ENCODE measurements at places on chromosomes 6 and 20.

DNA sequence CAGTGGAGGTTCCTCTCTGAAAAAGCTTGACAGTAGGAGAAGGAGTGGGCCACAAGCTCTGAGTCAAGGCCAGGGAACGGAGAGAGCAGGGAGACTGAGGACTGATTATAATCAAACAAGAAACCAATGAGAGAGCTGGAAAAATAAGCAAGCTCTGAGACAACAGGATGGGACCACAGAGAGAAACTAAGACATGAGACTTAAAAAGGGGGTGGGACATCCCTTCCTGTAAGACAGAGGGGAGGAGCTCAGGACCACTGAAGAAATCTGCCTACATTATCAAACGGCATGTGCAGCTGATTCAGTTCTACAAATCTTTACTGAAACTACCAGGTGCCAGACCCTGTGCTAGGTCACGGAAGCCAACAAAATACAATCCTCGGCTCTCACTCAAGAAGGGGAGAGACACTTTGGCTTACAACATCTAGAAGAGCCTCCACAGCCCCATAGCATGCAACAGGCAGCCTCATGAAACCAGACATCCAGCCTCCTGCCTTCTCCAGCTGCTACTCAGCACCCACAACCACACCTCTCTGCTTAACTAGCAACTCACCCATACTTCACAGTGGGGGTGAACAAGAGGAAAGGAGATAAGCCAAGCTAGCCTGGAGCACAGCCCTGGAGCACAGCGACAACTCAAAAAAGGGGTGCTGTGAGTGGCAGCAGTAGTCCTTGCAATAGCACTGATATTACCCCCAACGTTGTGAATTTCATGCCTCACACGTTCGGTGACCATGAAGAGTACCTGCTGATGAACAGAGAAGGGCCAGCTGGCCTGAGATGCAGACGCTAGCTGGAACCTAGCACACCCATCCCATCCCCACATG is 39.1 kb upstream of the ANKRD60 start:
- no peak for DNase-seq

DNA sequence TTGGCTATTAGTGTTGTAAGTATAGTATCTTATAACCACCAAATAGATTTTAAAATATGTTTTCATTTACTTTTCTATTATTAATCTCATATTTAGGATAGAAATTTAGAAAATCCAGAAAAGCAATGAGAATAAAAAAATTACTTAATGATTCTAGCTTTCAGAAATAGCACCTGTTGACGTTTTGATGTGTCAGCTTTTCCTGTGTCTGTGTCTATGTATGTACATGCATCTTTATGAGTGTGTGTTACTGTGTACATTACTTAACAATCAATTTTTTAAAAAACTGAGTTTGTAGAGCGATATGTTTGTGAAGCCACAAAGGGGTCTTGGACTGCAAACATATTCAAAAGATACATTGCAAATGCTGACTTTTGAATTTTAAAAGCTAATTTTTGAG is 526.9 kb downstream of the BCKDHB start:
- DNase-seq = no peak

DNA sequence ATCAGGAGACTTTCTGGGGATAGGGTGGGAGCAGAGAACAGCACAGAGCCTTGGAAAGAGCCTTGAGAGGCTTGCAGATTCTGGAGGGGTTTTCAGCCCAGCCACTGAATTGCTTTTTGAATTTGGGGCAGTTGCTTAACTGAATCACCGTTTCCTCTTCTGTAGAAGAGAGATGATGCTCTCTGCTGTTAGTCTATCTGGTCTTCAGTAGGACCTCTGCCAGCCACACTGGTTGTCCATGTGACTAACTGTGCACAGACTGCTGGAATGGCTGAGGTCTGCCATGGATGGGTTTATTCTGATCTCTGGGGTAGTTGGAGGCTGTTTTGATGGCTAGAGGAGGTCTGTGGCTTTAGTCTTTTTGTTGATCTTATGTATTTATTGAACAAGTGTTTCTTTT is 21.4 kb upstream of the PRDM1 start:
- DNase-seq = no peak

- no peak for DNase-seq
Observed at GRCh38 chr6:168450917-168451316, 9.9 kb downstream of the SMOC2 start.

DNA sequence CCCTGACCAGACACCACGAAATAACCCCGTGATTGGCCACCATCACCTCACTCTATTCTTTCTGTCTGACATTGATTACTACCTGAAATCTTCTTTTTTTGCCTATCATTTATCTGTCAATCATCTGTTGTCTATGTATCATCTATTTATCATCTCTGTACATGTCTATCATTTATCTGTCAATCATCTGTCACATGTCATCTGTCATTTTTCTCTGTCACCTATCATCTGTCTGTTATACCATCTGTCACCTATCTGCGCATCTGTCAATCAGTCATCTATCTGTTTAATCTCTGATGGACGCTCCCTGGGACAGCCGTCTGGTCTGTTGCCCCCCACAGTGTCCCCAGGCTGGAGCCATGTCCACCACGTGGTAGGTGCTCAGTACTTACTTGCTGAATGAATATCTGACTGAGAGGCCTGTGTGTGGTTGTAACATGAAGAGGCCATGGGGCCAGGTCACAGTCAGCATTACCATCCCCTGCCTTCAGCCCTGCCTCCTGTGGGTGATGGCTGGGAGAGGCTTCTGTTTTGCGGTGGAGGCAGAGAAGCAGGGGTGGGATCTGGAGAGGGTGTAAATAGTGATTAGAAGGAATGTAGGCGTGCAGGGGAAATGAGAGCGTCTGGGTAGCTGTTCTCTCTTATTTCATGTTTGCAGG is 302.7 kb downstream of the QKI start:
- DNase-seq = no peak

DNA sequence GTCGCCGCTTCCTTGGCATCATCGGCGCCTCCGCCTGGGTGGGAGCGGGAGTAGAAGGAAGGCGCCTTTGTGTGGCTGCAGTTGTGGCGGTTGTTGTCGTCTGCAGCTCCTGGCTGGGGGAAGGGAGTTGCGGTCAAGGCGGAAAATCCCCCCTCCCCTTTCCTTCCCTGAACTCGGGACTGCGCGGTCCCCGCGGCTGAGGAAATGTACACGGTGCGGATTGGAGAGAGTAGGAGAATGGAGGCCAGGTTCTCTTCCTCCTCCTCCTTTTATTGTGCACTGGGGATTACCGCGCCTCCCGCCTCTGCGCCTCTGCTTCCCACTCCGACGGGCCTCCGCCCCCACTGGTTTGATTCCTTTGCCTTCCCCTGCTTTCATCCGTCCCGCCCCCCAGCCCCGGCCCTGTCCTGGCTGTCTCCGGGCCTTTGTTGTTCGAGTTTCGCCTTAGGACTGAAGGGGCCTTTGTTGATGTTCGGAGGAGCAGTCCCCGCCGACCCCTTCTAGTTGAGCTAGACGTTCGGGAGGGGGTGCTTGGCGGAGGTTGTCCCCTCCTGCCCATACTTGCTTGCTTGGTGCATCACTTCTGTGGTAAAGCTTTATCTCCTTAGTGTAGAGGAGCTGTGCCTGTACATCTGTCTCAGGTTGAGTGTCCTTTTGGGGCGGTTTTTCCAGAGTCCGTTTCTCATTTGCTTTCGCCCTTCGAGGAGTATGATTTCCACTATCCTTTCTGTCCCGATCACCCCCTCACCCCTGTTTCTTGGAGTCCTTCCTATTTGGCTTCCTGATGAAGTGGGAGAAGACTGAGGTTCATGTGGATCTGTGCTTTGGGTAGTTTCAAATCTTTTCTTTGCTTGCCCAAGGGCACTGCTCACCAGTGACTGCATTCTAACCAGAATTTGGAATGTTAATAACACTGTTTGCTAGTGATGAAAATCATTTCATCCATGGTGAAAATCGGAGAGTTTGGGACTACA is 764 bp downstream of the ZNF292 start:
- peak; percentile 46 for DNase-seq

DNA sequence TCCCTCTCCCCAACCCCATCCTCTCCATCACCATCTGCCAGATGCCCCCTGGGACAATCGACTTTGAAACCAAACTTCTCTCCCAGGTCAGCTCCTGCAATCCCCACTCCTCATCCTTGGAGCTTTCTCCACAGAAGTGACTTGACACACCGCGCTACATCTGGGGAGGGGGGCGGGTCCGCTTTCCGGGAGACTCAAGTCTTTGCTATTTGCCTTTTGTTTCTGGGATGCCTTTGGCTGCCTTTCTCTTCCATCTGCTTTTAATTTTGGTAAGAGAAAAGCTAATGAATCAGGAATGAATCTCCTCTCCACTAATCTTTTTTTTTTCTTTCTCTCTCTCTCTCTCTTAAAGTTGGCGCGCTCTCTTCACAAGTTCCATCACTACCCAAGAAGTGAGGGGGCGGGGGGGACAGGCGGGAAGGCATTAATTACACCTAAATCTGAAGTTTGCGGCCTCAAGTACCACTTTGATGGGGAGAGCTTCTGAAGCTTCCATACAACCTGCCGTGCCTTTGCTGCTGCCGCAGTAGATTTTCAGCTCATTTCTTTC is 664 bp upstream of the TPBG start:
- no peak for DNase-seq

- no peak for DNase-seq
Observed at GRCh38 chr6:71678091-71678490, 208.3 kb upstream of the RIMS1 start.

DNA sequence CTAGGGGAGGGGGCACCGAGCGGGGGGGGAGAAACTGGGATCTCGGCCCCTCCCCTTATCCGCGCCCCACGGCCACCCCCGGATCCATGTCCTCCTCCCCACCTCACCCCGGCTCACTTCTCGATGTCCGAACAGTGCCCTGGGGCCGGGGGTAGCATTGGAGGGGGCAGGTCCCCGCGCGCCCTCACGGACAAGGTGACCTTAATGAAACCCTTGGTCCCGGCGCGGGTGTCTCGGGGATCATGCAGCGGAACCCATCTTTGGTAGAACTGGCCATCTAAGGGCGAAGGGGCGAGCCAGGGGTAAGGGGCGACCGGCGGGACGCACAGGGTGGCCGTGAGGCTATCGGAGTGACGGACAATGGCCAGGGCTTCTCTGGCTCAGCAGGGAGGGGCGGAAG is 13.6 kb upstream of the SPAG4 start:
- DNase-seq = no peak

DNA sequence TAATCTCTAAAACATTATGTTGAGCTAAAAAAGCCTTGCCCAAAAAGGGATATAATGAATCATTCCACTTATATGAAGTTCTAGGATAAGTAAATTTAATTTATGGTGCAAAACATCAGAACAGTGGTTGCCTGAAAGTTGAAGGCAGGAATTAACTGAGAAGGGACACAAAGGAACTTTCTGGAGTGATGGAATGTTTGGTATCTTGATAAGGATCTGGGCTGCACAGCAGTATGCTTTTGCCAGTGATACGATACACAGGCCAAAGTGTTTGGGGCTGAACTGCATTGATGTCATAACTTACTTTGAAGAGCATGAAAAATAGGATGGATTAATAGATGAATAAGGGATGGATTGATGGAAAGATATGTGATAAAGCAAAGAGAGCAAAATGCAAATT is 146.1 kb upstream of the LRFN2 start:
- no peak for DNase-seq

DNA sequence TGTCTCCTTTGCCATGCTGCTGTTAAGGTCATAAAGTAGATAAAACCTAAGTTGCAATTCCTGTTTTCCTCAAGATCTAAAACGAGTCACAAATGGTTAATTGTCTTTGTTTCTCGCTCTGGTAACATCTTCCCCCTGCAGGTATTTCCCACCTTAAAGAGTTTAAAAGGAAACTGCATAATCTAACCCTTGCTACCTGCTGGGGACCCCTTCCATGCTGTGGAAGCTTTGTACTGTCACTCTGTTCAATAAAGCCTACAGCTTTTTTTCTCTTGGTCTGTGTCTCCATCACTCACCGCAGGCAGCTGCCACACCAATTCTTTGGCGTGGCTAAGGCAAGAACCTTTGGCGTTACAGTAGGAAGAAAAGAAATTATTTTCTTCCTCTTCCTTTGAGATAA is 117.7 kb upstream of the GJE1 start:
- no peak for DNase-seq

DNA sequence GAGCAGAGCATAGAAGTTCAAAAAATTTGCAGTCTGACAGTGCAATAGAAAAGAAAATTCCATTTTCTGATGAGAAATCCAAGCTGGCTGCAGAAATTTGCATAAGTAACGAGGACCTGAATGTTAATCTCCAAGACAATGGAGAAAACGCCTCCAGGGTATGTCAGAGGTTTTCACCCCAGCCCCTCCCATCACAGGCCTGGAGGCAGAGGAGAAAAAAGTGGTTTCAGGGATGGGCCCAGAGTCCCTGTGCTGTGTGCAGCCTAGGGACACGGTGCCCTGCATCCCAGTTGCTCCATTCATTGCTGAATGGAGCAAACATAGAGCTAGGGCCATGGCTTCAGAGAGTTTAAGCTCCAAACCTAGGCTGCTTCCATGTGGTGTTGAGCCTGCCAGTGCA is 327.9 kb upstream of the KHDRBS2 start:
- no peak for DNase-seq

All from COR-L47 (cell line).